8988T (cell line): ENCODE measurements at places on chromosomes 6 and 20.

GRCh38 chr6:3715285-3715684 lies 36.2 kb downstream of the PXDC1 start:
- DNase-seq = no peak

GRCh38 chr20:22810030-22810429 lies 225.1 kb upstream of the SSTR4 start:
- no peak for DNase-seq

- no peak for DNase-seq
These were observed 284.7 kb upstream of the TAB2 start for GRCh38 chr6:149032599-149033405.

DNA sequence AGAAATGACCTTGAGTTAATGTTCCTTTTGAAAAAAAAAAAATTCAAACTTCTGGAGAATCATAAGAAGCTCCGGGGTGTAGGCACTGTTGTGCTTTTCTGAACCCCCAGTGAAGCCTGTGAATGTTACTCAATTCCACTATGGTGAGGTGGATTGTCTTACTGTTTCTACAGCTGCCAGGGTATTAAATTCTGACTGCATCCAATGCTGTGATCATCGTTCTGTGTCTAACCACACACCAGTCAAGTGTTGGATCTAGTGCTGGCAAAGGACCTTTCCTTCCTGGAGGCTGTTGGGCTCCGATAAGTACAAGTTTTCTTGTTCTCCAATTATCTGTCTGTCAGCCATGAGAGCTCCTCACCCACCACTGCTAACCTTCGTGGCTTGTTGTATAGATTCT lies 162.0 kb upstream of the EPHA7 start:
- no peak for DNase-seq

GRCh38 chr6:20565342-20565741 lies 31.1 kb downstream of the CDKAL1 start:
- no peak for DNase-seq

DNA sequence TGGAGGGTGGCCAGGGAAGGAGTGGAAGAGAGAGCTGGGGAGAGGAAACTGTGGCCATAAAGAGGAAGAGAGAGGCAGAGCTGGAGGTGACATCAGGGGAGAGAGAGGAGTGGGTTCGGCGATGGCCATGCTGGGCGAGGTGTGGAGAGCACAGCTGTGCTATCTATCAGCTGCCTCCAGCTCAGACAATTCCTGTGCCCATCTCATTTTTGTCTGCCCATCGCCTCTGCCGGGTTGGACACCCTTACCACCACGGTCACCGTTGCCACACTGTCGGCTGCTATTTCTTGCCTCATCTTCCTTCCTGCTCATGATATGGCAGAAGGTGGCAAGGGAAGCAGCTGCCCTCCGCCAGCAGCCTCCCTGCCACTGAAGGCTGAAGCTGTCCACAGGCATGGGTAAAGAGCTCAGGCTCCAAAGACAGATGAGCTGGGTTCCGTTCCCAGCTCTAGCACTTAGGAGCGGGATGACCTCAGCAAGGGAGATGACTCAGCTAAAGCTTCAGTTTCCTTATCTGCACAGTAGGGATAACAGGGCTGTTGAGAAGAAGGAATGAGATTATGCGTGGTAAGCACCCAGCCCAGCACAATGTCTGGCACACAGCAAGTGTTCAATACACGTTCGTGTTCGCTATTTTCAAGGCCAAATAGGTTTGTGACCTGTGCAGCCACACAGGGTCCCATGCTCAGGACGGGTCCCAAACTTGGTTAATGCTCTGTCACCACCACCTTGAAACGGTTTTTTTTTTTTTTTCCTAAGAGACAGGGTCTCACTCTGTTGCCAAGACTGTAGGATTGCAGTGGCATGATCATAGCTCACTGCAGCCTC lies 21.9 kb upstream of the TAF8 start:
- no peak for DNase-seq

GRCh38 chr20:14531786-14532185 lies 194.4 kb upstream of the FLRT3 start:
- DNase-seq = no peak
